Activated CD4-positive, alpha-beta T cell treated with anti-CD3 and anti-CD28 coated beads, Interleukin-2, amount 50 U/mL, for 1 hour (primary cell): ENCODE measurements at places on chromosomes 11 and 22.

GRCh38 chr11:16778286-16778685 is 39.8 kb downstream of the C11orf58 start:
- no peak for DNase-seq

GRCh38 chr22:23763579-23763945 is 772 bp downstream of the C22orf15 start:
- peak; percentile 50 for DNase-seq

DNA sequence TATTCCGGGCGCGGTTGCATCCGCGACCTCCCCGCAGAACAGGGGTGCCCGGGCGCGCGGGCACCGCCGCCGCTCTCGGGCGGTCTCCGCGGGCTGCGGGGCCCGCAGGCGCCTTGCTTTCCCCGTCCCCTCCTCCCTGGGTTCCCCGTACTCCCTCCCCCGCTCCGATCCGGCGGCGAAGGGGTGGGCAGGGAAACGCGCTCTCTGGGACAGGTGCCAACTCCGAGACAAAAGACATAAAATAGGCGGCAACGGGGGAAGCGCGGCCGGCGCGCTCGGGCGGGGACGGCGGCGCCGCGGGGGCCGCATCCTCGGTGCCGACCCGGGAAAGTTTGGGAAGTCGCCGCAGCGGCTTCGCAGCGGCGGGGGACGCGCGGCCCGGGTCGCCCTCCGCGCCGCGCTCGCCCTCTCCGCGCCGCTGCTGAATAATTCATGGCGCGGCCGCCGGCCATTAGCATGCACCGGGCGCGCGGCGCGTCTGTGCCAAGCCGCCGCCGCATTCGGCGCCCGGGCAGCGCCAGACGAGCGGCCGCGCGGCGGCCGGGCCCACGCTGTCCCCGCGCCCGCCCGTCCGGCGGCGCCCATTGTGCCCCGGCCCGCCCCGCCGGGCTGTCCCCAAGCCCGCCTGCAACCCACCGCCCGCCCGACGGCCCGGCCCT is 78.7 kb upstream of the PPARA start:
- peak; percentile 61 for DNase-seq

DNA sequence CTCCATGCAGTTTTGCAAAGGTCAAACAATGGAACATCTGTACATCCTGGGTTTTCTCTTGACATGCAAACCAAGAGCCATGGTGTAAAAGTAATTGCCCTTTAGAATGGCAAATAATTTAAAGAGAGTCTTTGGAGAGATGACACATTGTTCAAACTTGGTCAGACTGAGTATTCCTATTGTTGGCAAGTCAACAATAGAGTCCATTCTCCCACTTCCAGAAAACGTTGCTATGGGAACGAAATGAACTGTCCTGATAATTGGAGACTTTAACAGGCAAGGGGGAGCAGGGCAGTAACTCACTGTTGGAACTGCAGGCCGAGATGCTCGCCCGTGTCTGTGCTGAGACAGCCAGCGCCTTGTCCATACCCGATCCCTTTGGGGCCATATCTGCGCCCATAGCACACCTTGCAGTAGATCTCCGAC is 13.9 kb downstream of the CSRP3 start:
- DNase-seq = no peak

DNA sequence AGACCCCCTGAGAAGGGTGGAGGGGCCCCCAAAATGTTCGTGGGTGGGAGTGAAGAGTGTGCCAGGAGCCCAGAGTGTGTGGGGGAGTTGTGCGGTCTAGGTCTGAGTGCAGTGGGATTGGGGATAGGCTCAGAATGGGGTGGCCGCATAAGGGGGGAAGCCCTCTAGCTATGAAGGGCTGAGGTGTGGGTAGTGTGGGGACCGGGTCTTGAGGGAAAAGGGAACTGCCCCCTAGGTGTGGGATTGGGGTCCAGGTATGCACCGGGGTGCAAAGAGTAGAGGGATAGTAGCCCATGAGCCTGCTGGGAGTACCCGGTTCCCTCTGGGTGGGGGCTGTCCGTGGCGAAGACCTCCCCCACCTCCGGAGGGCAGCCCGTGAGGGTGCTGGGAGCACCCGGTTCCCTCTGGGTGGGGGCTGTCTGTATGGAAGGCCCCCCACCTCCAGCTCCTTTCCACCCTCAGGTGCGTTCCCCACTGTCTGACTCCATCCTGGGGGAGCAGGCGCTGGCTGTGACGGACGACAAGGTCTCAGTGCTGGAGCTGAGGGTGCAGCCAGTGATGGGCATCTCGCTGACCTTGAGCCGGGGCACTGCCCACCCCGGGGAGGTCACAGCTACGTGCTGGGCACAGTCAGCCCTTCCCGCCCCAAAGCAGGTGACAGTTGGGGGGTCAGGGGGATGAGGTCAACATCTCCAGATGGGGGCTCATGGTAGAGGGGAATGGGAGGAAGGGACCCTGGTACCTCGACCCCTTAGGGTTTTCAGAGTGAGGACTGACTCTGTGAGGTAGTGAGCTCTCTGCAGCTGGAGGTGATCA is 10.7 kb downstream of the TMEM132A start:
- no peak for DNase-seq

DNA sequence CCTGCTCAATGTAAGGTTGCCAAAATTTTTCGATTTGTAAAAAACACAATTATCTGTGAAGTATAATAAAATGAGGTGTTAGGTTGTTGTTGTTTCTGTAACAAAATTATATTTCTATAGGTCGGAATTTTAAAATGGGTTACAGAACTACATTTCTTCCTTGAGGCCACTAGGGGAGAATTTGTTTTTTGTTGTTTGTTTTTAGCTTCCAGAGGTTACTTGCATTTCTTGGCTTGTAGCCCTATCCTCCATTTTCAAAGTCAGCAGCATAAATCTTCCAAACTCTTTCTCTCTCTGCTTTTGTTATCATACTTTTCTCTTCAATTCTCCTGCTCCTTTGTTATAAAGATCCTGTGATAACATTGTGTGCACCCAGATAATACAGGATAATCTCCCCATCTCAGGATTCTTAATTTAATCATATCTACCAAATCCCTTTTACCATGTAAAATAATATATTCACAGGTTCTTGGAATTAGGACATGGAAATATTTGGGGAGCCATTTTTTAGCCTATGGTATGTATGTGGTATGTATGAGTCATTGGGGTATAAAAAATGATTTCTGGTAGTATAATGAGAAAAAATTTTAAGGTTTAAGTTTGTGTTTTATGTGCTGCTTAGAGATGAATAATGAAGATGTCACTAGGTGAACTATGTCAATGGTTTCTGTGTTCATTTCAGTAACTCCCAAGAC is 9.4 kb upstream of the PATL1 start:
- DNase-seq = no peak

DNA sequence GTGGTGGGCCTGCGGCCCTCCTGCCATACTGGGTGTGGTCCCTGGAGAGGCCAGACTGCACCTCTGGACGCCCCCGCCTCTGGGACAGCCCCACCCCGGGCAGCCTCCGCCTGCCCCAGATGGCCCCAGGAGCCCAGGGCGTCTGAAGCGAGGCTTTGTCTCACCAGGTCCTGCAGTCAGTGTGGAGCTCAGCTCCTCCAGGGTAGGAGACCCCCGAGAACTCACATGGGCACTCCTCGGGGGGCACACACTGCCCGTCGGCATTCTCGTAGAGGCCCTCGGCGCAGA is 10.4 kb downstream of the MUC6 start:
- DNase-seq = no peak

- DNase-seq = no peak
Measured at GRCh38 chr11:46671958-46672315, 28.5 kb downstream of the ARHGAP1 start.

DNA sequence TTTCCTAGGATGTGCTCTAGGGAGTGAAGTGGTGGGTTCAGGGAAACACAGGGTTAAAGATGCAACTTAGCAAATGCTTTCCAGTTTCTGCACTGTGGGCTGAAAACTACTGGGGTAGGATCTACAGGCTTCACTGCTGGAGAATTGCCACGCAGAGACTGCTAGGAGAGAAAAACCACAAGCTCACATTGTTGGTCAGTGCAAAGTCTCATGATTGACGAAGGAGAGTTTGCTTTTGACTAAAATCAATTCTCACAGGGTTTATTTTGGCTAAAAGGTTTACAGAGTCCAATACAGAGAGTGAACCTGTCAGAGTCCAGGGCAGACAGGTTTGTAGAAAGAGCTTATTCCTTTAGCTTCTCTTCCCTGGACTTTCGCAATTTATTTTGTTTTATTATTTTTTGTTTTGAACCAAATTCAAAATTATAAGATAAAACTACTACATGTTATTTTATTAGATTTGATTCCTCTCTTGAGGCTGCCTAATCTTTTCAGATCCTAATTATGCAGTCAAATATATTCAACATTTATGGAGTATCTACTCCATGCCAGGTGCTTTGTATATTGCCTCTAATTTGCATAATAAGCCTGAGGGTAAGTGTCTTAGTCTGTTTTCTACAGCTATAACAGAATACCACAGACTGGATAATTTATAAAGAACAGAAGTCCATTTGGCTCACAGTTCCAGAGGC is 64.7 kb downstream of the MTNR1B start:
- DNase-seq = no peak
